ENCODE measurements at places on chromosomes 12 and 14.

DNA sequence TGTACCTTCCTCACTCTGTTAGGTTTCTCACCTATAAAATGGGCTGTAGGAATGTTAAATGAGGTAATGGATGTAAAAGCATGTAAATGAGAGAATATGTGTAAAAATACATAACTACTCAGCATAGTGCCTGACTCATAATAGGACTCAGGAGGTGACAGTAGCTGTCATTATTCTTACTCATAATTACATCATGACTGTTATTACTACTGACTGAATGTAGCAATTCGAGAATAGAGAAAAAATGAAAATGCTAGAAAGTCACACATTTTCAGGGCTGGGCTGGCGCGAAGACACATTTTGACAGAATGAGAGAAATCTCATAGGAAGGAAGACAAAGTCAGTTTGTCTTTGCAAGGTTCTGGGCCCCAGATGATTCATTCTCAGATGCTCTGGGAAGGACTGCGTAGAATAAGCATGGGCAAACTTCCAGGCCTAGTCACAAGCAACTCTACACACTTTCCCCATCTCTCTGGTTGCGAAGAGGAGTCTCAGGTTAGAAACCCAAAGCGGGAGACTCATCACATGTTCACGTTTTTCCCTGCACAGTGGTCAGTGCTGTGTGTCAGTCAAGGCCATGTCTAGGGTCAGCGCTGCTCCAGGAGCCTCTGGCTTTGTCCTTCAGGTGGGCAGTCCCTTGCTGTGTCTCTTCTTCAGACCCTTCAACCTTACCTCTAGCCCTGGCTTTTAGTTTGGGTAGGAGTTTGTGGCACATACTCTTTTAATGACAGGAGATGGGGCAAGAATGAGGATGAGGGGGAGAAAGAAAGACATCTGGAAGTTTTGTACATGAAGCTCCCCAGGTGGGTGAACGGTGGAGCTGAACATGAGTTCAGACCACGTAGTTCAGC lies 8.4 kb downstream of the GPRC5A start:
- no peak for DNase-seq

GRCh38 chr12:113748707-113749432 lies 217.3 kb downstream of the RBM19 start:
- no peak for DNase-seq

- DNase-seq, result no peak
Observed at GRCh38 chr14:85536833-85537190, 6.9 kb downstream of the FLRT2 start.

- DNase-seq, result no peak
Observed at GRCh38 chr14:47744155-47744554, 68.8 kb upstream of the MDGA2 start.

DNA sequence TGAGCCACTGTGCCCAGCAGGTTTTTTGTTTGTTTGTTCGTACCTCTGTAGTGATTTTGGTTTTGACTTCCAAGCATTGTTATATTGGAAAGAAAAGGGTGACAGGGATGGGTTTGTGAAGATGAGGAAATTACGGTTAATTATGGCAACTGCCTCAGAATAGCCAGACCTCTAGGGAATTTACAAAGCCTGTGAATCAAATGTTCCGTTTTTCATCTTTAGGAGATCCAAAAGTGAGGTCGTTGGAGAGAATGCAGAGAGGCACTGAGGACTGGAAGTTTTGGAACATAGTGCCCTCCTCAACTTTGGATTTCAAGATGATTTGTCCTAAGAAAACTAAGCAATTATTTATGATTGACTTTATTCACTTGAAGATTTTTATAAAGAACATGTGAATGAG lies 54.5 kb upstream of the EVL start:
- no peak for DNase-seq

DNA sequence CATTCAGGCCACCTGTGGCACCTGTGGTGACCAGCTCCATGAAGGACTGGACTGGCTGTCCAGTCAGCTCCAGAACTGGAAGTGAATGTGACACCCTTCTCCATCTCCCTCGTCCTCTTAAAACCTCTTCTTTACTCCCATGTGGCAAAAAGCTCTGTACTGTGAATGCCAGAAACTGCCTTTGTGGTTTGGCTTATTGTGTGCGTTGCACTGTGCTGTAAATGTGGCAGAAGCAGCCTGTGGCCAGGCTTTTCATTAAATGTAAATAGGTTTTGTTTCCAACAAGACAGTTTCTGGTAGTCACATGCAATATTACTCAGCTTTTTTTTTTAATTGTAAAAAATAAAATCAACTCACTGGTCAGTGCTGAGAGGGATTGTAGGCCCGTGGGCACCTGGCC lies 453.7 kb downstream of the ATP23 start:
- DNase-seq, result no peak

- DNase-seq, result no peak
Observed at GRCh38 chr14:32933629-32934072, 5.0 kb upstream of the NPAS3 start.

- DNase-seq, result no peak
Observed at GRCh38 chr14:65226824-65227604, 124.7 kb upstream of the MAX start.

DNA sequence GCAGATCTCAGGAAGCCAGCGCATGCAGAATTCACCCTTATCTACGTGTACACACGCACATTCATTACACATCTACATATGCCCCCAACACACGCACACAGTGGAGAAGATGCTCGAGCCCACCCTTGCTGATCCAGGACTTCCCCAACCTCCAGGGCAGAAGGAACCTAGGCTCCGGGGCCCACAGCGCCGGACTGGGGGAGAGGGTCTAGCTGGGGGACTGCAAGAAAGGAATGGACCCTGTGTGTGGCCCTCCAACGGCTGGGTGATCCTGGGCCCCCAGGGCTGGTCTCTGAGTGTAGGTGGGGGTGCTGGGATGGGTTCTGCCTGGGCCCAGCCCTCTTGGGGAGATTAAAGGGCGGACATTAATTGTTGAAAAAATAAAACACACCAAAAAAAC lies 128.1 kb upstream of the C14orf180 start:
- DNase-seq, result no peak

- DNase-seq, result no peak
Observed at GRCh38 chr14:58724206-58724605, 86.4 kb downstream of the DACT1 start.

- DNase-seq, result no peak
Observed at GRCh38 chr12:64088431-64089349, 133.4 kb downstream of the KICS2 start.

DNA sequence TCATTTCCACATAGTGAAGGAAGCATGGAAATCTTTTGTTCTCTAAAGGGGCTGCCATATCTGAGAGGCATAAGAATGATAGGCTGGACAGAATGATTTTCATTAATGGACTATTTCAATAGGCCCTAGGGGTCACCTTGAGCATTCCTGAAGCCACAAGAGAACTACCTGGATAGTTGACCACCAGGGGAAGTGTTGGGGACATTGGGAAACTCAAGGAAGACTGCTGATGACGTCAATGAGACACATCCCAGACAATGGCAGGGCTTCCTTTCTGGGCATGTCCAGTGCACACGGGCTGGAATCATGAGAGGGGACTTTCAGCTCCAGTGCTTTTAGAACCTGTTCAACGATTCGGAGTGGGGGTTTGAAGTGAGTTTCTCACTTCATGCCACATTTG lies 48.8 kb upstream of the CHST11 start:
- no peak for DNase-seq

DNA sequence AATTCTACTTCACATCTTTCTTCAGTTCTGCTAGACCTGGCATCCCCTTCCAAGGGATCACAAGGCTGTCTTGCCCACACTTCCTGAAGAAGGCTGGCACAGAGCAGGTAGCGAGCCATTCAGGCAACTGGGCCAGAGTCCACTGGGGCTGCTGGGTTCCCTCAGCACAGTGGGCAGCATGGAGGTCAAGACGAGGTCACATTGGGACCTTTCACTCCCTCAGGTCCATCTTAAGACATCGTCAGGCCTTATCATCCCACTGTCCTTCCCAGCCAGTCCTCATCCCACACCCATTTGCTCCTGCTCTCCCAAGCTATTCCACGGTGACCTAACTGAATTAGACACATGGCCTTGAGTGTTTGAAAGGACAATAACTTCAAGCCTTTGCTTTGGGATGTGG lies 143.1 kb upstream of the HIF1A start:
- DNase-seq, result no peak

DNA sequence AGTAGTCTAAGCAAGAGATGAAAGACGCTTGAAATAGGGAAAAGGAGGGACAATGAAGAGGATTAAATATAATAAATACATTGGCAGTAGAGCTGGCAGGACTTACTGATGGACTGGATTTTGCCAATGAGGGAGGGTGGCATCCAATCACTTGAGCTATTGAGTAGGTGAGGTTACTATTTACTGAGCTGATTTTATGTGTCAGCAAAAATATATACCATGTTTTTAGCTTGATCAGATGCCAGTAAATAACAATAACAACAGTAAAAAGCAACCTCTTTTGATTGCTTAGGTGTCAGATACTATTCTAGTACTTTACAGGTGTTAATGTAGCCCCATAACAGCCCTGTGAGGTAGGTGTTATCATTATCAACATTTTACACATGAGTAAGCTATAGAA lies 187.5 kb upstream of the LMNTD1 start:
- no peak for DNase-seq

DNA sequence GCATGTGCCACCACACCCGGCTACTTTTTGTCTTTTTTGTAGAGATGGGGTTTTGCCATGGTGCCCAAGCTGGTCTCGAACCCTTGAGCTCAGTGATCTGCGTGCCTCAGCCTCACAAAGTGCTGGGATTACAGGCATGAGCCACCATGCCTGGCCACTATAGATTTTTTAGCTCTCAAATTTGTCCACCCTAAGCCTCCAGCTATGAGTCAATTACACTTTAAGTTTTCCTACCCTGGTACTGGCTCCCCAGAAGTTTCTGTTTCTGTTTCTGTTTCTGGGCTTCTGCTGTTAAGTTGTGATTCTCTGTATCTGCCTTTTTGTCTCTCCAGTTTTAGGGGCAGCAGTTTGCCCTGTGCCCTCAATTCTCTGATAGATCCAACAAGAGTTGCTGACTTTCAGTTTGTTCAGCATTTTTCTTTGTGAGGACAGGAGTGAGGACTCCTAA lies 4.4 kb upstream of the TINF2 start:
- DNase-seq, result no peak

DNA sequence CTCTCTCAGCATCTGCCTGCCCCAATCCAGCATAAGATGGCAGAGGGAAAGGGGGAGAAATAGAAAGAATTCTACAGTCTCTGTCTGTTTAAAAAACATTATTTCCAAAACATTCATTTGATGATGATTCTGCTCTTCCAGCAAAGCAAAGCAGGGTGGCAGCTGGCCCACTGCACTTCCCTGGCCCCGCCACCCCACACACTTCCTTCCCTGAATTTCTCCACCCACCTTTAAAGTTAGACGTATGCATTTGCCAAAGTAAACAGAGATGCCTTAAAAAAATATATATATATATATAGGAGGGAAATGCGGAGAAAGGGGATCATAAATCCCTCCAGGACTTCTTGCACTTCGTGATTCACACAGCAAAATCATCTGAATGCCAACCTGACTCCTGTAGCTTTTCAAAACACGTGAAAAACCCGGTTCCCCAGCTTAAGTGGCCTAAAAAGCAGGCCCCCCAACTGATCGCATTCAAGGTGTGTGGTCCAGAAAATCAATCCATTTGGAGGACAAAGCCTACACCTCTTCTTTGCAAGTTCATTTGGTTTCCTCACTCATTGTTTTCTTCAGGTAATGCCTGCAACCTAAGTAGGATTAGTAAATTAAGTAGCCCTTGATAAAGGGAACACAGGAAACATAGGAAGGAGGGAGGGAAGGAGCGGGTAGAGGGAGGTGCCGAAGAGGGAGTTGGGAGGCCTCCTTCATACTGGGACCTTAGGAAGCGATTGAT lies 68.8 kb downstream of the LLPH start:
- DNase-seq, result no peak

DNA sequence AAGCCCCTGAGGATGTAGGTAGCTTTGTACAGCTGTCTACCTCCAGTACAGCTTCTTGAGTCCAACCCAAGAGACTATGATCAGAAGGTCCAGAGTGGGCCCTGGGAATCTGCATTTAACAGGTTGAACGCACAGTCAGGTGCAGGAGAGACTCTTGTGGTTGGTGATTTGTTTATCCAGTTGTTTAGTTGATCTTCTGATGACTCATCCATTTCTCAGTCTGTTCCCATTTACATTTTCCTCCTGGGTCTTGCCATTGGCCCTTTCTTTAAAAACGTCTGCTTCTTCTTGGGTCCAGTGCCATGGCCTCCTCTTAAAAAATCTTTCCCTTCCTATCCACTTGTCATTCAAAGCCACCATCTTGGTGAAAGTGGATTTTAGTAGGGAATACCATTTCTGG lies 734.2 kb downstream of the MED13L start:
- no peak for DNase-seq

DNA sequence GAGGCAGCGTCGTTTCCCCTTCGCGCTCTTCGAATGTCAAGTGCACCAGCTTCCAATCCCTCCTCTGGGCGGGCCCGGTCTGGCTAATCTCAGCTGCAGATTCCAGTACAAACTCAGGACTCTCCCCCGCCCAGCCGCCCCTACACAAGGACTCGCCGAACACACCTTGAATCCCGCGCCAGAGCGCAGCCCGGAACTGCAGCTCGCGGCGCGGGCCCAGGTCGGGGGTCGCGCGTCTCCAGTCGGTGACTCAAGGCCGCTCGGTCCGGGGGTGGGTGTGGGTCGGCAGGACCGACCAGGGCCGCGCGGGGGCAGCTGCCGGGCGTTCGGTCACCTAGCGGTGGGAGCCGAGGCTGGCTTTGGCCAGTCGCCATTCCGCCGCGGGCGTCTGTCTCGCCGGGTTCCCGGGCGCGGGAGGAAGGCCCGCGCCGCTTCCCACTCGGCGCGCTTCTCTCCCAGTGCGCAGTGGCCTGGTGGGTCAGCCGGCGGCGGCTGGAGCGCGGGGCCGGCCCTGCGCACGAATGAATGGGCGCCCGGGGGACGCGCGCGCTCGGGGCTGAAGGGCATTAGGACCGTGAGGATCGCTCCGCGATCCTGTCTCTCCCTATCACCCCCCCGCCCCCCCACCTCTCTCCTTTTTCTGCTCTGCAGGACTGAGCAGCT lies at the start of gene GALNT16:
Gene GALNT16 (plus strand): TSS at position 632 of the 663 bp plus-strand sequence. CDS start 133 bp downstream, outside the sequence.
- DNase-seq, result no peak

DNA sequence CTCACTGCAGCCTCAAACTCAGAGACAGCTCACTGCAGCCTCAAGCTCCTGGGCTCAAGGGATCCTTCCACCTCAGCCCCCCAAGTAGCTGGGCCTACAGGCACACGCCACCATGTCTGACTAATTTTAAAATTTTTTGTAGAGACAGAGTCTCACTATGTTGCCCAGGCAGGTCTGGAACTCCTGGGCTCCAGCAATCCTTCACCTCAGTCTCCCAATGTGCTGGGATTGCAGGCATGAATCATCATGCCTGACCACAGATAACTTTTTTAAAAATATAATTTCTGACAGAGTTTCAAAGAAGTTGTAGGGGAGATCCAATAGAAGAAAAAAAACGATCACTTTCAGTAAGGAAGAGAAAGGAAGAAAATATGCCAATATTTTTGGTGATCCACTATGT lies 189.7 kb upstream of the CDKN3 start:
- DNase-seq, result no peak

DNA sequence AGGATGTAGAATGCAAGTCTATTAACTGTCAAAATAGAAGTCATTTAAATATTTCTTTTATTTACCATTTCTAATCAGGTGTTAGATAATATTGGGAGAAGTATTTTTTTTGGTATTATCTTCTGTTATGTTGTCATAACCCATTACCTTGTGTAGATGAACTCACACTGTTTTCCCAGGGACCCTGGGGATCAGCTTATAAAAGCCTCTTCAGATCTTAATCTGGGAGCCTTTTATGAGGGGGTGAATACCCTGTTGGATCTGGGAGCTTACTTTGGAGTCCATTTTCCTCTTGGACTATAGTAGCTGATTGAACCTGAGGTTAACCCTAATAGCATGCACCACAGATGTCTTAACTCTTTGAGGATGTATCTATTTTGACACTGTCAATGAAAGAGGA lies 176.3 kb upstream of the ATP2B1 start:
- no peak for DNase-seq

Measured in stimulated activated CD8-positive, alpha-beta memory T cell treated with anti-CD3 and anti-CD28 coated beads, Interleukin-2, amount 100 ng/mL, for 1 hour (primary cell).